Fibroblast of skin of abdomen (primary cell): ENCODE measurements at places on chromosomes 11 and 22.
A peak's percentile ranks its signal among the peaks of the same experiment; 100 is the strongest.

DNA sequence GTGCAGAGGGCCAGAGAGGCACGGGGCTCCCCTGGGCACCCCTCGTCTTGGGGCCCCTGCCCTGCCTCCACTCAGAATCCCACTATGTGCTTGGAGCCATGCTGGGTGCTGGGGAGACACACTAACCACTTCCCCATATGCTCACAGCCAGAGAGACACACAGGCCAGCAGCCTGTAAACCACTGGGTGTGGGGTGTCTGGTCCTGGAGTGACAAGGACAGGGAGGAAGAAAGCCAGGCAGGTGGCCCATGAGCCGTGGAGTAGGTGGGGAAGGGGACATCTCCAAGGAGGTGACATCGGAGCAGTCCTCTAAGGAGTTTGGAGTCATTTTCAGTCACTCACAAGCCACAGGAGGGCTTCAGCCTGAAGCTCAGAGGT, 58.9 kb downstream of the CDKN1C start:
- DNase-seq: no peak

GRCh38 chr11:118912742-118913410, 12.8 kb downstream of the BCL9L start:
- no peak for DNase-seq

DNA sequence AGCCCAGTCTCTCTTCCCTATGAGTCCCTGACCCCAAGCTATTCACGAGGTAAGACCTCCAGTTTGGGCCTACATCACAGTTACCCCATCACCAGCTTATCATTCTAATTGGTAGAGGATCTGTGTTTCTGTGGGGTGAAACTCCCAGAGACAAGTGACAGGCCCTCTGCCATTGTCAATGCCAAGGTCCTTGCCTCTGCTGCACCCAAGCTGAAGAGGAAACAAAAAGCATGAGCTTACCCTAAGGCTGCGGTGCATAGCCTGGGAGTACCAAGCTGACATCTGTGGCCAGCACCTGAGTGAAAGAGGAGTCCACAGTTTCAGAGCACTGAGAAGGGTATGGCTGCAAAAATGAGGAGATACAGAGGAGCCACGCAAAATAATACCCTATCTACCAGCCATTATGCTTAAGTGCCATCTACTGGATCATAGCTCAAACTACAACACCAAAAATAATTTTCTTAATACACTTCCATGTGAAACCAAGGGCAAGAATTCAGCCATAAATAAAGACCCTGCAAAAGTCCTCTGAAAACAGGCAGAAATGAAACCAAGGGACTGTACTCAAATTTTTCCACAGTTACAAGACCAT, 62.3 kb upstream of the ANO5 start:
- DNase-seq: no peak

DNA sequence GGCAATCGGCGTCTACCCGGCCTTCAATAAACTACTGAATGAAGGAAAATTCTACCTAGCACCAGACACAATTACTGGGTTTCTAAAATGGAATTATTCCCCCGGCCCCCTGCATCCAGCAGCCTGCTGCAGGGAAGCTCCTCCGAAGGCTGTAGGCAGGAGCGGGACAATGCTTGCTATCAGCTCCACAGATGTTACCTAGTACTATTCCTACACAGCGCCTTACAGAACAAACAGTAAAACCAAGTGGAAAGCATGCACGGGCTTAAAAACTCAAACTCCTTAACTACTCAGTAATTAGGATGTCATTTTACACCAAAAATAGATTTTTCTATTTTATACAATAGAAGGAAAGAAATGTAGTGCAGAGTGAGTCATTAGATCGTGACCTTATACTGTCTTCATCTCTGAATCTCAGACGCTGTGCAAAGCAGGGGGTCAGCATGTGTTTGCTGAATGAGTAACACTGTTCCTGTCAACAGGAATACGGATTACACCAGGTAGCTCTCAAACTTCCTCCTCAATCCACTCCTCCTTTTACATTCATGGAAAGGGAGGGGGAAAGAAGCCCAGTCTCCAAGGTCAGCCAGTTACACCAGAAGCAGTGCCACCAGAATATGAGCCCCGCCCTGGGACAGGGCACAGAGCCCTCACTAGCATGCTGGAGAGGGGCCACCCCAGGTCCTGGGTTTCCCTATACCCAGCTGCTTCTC, 74.9 kb downstream of the PACSIN2 start:
- DNase-seq: peak; percentile 85
